ENCODE measurements at places on chromosomes 5 and 9. TPM values are rescaled to one million over a fixed set of nuclear protein-coding genes. Genes with fewer than 3 reads are reported as not detected.

Gene PPWD1
- total RNA-seq, result 35.7 TPM

Gene SLC34A3
- total RNA-seq, result not detected

Gene BNC2
- 19.5 TPM for total RNA-seq

Gene FAM221B
- total RNA-seq, result not detected

Gene HAPLN1
- total RNA-seq, result 7.4 TPM

Gene TMEM215
- total RNA-seq, result not detected

Gene FREM1
- 1.8 TPM for total RNA-seq

Gene ARID3C
- total RNA-seq, result 0.35 TPM

Gene C7
- total RNA-seq, result 996 TPM

Gene NR5A1
- total RNA-seq, result not detected

Gene PCDHA2
- total RNA-seq, result not detected

Gene TYRP1
- 0.23 TPM for total RNA-seq

Gene PTGES
- total RNA-seq, result 15.5 TPM

Gene NMUR2
- total RNA-seq, result not detected

Gene SHOC1
- total RNA-seq, result not detected

Gene VCAN
- total RNA-seq, result 206 TPM

Gene FRMD3
- 2.2 TPM for total RNA-seq

Gene SPINK13
- not detected for total RNA-seq

Gene ENDOG
- total RNA-seq, result 26.4 TPM

Gene HTR4
- not detected for total RNA-seq

Gene UQCRQ
- total RNA-seq, result 113 TPM

Gene FBN2
- 523 TPM for total RNA-seq

Gene SLC6A7
- not detected for total RNA-seq

Gene FST
- 31.0 TPM for total RNA-seq

Gene TAF1L
- total RNA-seq, result not detected

Gene FAF2
- total RNA-seq, result 34.8 TPM

Gene CCL21
- 2.6 TPM for total RNA-seq

Gene PHF24
- 1.0 TPM for total RNA-seq

Gene SLC6A3
- not detected for total RNA-seq

Gene SLC1A3
- total RNA-seq, result 18.7 TPM

Gene LPAR1
- 87.1 TPM for total RNA-seq

Gene ZNF367
- 0.12 TPM for total RNA-seq

Gene SEMA6A
- total RNA-seq, result 1.4 TPM

Gene LVRN
- not detected for total RNA-seq

Gene LCN15
- not detected for total RNA-seq

Gene ADAMTS6
- total RNA-seq, result 12.7 TPM

Gene MYMK
- not detected for total RNA-seq

Gene SMIM33
- not detected for total RNA-seq

Gene PNPLA7
- total RNA-seq, result 0.23 TPM

Gene IGFBPL1
- not detected for total RNA-seq

Gene CFAP90
- total RNA-seq, result not detected

Gene HSPA4
- total RNA-seq, result 63.4 TPM

Gene SLC36A3
- total RNA-seq, result not detected

Gene PTGES2
- 63.9 TPM for total RNA-seq
